ENCODE measurements at places on chromosomes 2 and 18.

GRCh38 chr2:170218456-170218855 lies 40.5 kb downstream of the MYO3B start:
- DNase-seq, result no peak

DNA sequence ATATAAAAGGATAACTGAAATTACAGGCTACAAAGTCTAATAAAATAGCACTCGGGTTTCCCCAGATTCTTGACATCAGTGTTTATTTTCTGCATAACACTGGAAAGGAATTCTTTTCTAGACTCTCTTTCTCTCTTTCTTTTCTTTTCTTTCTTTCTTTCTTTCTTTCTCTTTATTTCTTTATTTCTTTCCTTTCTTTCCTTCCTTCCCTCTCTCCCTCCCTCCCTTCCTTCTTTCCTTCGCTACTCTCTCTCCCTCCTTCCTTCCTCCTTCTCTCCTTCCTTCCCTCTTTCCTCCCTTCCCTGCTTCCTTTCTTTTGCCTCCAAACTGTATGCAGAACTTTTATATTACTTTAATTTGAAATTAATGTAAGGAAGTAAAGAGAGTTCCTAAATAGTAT lies 64.5 kb upstream of the GPR45 start:
- no peak for DNase-seq

- DNase-seq, result no peak
Observed at GRCh38 chr18:67216846-67217245, 299.7 kb downstream of the DSEL start.

DNA sequence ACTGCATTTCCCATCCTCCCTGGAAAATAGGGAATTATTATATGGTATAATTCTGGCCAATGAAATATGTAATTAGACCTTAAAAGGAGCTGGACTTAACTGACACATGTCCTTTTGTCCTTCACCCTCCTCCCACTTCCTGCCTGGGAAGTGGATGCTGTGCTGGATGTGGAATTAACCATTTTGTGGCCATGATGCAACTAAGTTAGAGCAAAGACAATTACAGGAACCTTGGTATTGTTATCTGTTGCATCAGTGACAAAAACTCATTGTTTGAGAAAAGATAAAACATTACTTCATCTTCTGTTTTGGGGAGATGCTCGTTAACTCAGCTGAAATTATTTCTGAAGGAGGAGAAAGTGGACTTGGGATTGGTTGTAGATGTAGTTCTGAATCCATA lies 227.7 kb upstream of the BOD1L2 start:
- no peak for DNase-seq

DNA sequence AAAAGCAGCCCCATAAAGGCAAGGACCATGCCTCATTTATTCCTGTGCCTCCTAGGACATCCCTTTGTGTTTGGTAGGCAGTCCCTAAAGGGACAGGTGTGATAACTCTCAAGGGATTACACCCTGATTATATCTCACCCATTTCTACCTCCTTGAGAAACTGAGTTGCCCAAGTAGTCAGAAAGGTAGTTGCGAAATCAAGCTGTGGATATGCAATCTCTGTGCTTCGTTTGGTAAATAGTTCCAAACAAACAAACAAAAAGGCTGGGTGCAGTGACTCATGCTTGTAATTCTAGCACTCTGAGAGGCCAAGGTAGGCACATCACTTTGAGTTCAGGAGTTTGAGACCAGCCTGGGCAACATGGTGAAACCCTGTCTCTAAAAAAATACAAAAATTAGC lies 100.2 kb upstream of the ARL5A start:
- DNase-seq, result peak; percentile 3

- DNase-seq, result no peak
Observed at GRCh38 chr2:135182190-135182589, 130.1 kb downstream of the RAB3GAP1 start.

- no peak for DNase-seq
Observed at GRCh38 chr2:36146765-36147164, 208.8 kb upstream of the CRIM1 start.

DNA sequence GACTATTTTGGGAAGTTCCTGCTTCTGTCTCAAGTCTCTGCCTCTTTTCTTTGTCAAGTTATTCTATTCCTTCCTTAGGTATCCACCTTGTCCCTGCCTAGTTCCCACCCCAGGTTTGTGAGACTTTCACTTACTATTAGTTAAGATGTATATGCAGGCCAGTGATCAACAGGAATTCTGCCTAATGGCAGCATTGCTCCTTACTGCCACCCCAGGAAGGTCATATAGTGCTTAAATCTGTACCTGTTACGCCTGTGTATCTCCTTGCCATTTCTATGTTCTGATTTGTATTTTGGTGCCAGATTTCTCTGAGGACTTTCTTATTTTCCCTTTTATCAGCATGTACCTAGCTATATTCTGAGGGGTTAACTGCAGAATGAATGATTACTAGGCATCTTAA lies 746.0 kb upstream of the TMEFF2 start:
- DNase-seq, result no peak

DNA sequence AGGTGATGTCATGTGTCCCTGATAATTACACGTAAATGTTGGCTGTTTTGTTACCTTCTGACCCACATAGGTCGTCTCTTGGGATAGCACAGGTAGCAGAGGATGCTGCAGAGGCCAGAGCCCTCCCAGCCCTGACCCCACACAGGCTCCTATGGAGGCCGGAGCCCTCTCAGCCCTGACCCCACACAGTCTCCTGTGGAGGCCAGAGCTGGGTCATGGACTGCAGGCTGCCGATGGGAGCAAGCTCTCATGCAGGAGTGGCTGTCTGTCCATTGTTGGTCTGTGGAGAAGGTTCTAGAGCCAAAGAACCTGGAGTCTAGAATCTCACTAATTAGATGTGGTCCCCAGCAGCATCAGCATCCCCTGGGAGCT lies 155.5 kb downstream of the LDLRAD4 start:
- DNase-seq, result no peak

- peak; percentile 44 for DNase-seq
Observed at GRCh38 chr18:26579941-26580618, 31.7 kb upstream of the KCTD1 start.

DNA sequence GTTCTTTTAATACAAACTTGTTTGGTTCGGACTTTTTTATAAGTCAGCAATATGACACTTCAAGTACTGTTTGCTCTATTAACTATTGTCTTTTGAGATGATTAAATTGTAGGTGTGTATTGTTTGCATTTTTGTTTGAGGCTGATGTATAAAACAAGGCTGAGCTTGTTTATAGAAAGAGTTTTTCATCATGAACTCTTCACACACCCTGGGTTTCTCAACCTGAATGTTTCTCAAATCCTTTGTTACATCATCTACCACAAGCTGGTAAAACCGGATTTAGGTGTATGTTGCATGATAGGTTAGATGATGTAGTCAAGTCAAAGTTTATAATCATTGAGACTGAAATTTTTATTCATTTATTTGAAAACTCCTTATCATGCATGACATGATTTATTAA lies 335.2 kb upstream of the LRATD1 start:
- DNase-seq, result no peak

- peak; percentile 27 for DNase-seq
Observed at GRCh38 chr2:160612266-160612856, 118.8 kb upstream of the RBMS1 start.

GRCh38 chr2:102356381-102356712 lies 751 bp downstream of the IL18R1 start:
- no peak for DNase-seq

GRCh38 chr2:64820901-64821300 lies 167.2 kb upstream of the SERTAD2 start:
- no peak for DNase-seq

DNA sequence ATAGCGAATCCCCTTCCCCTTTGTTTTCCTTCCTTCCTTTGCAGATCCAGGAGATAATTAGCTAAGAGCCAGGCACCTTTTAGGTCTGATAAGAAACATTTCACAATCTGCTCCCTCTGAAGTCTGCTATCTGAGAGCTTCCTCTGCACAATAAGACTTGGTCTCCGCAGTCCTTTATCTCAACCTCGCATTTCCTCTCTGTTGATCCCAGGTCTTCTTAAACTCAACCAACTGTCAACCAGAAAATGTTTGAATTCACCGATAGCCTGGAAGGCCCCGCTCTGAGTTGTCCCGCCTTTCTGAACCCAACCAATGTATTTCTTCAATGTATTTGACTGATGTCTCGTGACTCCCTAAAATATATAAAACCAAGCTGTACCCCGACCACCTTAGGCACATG lies 78.4 kb upstream of the CTDP1 start:
- no peak for DNase-seq

DNA sequence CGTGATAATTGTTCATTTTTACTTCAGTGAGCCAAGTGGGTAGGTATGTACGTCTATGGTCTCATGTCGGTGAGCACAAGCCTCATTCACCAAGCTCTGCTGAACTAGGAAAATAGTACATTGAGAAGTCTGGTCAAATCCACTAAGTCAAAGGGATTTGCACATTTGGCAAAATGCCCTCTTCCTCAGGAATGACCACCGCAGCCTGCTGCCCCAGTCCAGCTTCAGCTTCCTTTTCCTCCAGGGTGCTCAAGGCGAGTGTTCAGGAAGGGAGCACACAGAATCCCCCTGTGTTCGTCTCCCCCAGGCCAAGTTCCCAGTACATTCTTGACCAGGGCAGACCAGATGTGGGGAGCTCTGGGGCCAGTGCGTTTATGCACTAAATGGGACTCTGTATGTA lies 23.0 kb downstream of the TCF7L1 start:
- no peak for DNase-seq

DNA sequence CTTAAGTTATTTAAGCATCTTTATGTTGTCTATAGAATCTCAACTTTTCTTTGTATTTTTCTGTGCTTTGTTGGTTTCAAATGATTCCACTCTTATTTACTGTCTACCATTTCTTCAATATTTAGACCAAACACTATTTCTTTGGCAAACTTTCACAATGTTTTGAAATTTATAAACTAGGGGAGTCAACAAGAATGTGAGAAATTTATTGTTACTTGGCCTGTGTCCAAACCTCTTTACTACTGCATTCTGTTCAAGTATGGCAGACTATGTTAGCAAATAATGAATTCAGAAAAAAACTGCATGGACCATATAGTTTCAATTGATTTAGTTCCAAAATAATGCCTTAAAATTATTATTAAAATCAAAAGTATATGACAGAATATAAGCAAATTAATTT lies 470.2 kb downstream of the FBXO15 start:
- no peak for DNase-seq

GRCh38 chr2:21256006-21256405 lies 132.2 kb downstream of the TDRD15 start:
- DNase-seq, result peak; percentile 26

GRCh38 chr2:176285321-176285720 lies 16.1 kb downstream of the MTX2 start:
- peak; percentile 18 for DNase-seq

DNA sequence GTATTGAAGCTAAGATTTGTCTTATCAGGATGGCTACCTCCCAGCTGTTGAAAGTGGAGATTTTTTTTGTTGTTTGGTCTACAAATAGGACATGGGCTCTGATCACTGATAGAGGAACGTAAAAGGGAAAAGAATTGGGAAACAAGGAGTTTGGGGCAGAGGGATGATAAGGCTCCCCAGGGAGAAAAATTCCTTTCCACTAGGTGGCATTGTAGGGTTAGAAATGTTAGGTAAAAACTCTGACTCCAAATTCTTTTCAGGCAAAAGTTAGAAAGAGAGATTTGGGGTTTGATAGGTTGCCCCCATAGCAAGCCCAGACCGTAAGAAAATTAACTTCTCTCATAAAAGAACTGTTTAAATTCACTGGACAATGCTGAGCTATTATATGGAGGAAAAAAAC lies 19.8 kb downstream of the CMPK2 start:
- DNase-seq, result no peak

DNA sequence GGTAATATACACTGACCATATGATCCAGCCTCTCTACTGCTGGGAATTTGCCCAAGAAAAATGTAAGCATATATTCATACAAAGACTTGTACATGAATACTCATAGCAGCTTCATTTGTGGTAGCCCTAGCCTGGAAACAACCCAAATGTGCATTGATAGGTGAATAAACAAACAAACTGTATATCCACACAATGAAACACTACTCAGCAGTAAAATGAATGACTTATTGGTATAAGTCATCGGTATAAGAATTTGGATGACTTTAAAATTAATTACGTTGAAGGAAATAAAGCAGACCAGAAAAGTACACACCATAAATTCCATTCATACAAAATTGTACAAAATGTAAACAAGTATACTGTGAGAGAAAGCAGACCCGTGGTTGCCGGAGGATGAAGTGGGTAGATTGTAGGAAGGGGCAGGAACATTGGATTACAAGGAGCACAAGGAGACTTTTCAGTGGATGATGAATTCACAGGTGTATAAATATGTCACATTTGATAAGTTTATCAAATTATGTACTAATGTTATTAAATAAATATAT lies 376.7 kb downstream of the TDRD15 start:
- peak; percentile 30 for DNase-seq

- DNase-seq, result no peak
Observed at GRCh38 chr2:203859030-203859789, 8.4 kb upstream of the CTLA4 start.

DNA sequence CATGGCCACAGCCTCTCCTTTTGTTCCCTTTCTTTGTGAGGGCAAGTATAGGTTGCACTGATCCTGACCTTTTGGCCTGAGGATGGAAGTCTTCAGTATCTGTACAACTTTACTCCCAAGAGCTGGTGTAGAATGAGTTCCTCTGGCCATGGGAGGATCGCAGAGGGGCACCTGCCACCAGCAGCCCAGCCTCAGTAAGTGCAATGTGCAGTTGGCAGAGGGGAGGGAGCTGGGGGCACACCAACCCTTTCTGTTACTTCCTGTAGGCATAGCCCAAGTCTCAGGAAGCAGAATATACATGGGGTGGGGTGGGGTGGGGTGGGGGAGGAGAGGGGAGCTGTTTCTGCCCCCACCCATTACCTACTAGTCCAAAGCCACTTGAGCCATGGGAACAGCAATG lies 65.1 kb upstream of the AQP4 start:
- no peak for DNase-seq

DNA sequence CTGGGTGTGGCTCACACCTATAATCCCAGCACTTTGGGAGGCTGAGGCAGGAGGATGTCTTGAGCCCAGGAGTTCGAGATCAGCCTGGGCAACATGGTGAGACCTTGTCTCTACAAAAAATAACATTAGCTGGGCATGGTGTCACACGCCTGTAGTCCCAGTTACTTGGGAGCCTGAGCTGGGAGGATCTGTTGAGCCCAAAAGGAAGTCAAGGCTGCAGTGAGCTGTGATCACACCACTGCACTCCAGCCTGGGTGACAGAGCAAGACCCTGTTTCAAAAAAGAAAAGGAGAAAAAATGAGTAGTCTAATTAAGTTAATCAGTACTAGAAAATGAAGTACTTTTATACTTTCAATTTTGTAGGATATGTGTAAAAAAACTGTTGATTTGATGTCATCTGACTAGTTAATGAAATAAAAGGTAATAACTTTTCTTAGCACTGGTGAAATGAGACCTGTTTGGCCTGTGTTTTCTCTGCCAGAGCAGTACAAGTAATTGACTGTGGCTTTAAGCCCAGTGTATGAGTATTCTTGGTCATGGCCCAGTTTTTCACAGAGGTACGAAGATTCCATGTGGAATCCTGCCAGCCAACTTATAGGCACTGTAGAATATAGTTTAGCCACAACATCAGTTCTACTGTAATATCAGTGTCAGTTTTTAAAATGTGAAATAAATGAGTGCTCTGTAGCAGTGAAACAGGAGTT lies 35.8 kb downstream of the MFSD6 start:
- no peak for DNase-seq
